Psoas muscle (tissue), 8 donors: ENCODE measurements at places on chromosomes 1 and 21. TPM values are rescaled to one million over a fixed set of nuclear protein-coding genes. Genes with fewer than 3 reads are reported as not detected.

GRCh38 chr1:109895720-109896504 lies 14.7 kb upstream of the CSF1 start:
- peak; percentile 27 for DNase-seq

Gene DMRTA2
- total RNA-seq = not detected

Gene ZFP69
- total RNA-seq = 0.54 TPM

Gene TSPAN1
- 2.7 TPM for total RNA-seq

DNA sequence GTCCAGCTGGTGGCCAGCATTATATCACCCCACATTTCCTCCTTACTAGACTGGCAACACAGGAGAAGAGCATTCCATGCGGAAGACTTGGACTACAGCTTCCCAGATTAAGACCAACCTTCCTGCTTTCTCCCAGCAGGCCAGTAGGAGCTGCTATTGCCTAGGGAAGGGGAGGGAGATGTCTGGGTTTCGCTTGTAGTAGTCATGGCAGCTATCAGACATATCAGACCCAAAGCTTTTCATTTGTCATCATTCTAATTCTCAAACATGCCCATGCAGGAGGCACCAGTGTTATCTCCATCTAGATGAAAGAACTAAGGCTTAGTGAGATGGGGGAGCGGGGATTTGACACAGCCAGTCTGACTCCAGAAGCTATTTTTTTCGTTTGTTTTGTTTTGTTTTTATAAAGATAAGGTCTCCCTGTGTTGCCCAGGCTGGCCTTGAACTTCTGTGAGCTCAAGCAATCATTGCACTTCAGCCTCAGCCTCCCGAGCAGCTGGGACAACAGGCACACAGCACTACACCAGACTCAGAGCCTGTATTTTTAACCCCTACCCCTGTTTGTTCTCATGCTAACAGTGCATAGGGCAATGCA lies 4.5 kb downstream of the PLA2G2A start:
- DNase-seq = peak; percentile 60

Gene FBLIM1
- 2.5 TPM for total RNA-seq

Gene SDC3
- 6.8 TPM for total RNA-seq

Gene IGFN1
- total RNA-seq = 29.3 TPM

DNA sequence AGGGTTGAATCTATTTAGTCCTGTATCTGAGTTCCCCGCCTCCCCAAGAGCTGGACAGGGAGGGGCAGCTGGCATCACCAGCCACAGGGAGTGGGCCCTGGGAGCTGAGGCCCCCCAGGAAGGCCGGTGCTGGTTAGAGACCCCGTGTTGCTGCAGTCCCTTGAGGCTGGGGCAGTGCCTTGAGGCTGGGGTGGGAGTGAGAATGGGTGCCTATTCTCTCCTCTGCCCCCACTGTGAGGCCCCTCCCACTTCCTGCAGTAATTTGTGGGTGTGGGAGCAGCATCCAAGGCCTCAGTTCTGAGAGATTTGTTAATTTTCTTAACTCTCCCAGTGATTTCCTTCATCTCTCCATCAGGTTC lies 2.5 kb upstream of the TRAPPC3 start:
- peak; percentile 63 for DNase-seq

Gene FAAH
- 7.9 TPM for total RNA-seq
